ENCODE measurements at places on chromosomes 6 and 20.

DNA sequence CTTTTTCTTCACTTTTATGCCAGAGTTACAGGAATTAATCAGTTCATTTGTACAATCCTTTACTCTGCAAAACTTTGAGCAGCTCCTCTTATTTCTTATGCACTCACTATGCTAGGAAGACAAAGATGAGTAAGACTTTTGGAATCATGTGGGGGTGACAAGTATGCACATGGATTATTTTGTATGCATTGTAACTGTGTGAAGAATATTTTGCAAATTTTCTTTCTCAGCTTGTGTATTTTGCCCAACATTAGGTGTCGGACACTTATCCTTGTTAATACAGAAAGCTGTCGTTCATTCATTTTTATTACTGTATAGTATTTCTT lies 88.6 kb downstream of the PPP1R14C start:
- DNase-seq = no peak

GRCh38 chr20:19074356-19074755 lies 138.1 kb upstream of the SLC24A3 start:
- no peak for DNase-seq

DNA sequence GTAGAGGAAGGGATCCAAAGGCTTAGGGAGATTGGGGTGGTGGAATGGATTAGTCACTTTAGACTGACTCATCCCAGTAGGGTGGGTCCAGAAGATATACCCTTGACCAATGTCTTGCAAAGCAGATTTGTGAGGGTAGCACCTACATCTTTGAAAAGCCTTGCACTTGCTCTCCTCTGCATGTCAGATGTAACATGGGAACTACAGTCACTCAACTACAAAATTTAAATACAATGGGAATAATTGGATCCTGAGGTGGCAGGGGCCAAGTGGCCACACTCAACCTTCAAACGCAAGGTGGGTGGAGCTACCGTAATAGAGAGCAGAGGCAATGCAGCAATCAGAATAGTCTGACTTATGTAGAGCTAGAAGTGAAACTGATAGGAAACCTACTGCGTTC lies 71.2 kb downstream of the ME1 start:
- DNase-seq = no peak

- no peak for DNase-seq
Measured at GRCh38 chr6:12479881-12480280, 189.7 kb downstream of the EDN1 start.

DNA sequence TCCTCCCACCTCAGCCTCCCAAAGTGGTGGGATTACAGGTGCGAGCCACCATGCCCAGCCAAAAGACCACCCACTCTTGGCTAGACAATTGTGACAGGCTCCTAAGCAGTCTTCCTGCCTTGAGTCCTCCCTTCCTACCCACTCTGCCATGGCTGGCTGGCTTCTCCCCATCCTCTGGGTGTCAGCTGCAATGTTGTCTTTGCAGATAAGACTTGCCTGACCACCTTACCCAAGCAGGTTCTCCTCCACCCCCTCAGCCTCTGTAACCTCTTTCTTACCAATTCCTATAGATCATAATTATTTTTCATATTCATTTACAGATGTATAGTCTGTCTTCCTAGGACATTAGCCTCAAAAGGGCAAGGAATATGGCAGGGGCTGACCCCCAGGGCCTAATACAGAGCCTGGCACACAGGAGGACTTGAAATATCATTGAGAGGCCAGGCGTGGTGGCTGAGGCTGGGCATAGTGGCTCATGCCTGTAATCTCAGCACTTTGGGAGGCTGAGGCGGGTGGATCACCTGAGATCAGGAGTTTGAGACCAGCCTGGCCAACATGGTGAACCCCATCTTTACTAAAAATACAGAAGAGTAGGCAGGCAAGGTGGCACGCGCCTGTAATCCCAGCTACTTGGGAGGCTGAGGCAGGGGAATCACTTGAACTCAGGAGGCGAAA lies 28.7 kb upstream of the SPAG4 start:
- no peak for DNase-seq

DNA sequence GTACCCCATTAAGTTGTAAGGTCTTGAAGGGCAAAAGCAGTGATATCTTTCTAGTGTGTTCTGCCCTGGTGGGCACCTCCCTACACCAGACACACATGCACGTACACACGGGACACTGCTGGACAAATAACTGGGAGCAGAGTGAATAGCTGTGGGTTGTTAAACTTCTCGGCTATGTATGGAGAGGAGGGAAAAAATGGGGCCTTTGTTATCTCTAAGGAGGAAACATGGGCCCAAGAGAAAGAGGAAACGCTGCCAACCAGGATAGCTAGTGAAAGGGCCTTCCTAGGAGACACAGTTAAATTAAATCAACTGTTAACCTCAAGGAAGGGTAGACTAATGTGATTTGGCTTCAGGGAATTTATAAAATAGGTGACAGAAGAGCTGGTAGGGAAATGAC lies 169.7 kb downstream of the MYLK4 start:
- DNase-seq = no peak

GRCh38 chr6:83042467-83043053 lies 23.1 kb downstream of the UBE3D start:
- DNase-seq = no peak

DNA sequence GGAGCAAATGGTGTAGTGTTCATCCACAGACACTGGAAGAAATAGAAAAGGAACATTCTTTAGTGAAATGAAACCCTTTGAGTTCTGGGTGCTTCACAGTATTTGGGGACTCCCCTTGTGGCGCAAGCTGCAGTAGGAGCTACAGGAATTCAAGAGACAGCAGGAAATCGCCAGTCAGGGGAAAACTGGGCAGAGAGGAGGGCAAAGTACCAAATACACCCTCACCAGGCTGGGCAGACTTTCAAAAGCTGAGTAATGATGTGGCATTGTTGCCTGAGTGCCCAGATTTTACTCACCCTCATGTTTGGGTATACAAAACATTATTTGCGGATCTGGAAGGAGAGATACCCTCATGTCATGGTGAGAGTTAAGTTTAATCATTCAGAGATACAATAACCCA lies 97.9 kb downstream of the SOD2 start:
- DNase-seq = no peak

GRCh38 chr6:91442342-91442741 lies 855.5 kb upstream of the MAP3K7 start:
- no peak for DNase-seq

DNA sequence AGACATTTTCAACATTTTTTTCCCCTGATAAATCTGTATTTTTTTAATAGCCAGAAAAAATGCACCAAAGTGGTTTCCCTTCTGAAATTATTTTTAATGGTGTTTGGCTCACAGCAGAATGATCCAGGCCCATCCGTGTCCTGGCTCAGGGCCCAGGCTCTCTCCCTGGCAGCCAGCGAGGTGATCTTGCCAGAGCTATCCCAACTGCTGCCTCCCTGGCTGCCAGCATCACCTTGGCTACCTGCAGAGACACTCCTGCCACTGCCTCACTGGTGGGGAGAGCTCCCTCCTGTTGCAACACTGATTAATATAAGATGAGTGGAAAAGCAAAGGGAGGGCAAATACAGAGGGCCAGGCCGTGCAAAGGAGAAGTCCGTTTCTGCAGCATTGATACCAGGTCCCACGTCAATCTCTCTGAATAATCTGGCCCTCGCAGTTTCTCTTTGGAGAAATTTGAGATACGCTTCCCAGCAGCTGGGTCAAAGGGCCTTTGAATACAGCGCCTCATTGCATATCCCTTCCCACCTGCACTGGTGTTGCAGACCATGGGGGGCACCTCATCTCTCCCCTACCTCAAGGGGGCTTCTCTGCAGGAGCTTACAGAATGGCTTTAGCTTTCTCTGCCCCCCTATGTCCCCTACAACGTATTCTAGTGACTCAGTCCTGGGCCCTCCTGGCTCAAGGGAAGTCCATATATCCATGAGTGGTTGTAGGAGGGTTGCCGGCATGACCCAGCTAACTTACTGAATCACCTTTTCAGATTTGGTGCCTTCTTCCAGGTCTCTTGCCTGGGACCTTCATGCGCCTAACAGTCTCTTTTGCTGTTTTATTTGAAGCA lies 12.8 kb upstream of the DSTN start:
- no peak for DNase-seq

Data from stimulated activated CD8-positive, alpha-beta memory T cell treated with anti-CD3 and anti-CD28 coated beads, Interleukin-7, amount 100 ng/mL, for 4 hours (primary cell).